NCI-H2029 (cell line): ENCODE measurements at places on chromosomes 5 and 9.
A peak's percentile ranks its signal among the peaks of the same experiment; 100 is the strongest.

DNA sequence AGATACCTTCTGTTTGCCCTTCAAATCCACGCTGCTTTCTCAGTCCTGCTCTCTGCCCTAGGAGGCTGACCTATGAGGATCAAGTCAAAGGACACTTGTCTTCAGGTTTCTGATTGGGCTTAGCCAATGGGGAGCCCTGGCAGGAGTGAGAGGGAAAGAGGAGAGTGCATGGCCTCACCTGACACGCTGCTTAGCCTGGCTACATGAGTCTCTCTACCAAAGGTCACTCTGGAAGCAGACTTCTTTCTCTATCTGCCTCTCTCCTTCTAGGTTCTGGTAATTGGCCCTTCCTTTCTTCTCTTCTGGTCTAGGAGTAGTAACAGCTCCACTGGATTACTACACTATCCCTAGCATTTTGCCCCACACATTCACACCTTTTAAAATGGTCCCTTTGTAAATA lies 13.1 kb downstream of the ARSB start:
- no peak for DNase-seq

DNA sequence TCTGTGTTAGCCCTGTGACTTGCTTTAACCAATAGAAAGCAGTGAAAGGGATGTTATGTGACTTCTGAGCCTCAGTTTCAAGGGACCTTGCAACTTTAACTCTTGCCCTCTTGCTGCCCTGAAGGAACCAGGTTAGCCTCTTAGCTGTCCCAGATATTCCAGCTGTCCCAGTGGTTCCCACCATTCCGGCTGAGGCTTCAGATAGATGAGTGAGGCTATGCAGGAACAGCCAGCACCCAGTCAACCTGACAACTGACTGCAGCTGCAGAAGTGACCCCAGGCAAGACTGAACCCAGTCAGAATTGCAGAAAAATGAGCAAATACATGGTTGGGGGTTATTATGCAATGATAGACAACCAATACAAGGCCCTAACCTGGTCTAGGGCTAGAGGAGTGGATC lies 10.4 kb upstream of the CDC23 start:
- no peak for DNase-seq

DNA sequence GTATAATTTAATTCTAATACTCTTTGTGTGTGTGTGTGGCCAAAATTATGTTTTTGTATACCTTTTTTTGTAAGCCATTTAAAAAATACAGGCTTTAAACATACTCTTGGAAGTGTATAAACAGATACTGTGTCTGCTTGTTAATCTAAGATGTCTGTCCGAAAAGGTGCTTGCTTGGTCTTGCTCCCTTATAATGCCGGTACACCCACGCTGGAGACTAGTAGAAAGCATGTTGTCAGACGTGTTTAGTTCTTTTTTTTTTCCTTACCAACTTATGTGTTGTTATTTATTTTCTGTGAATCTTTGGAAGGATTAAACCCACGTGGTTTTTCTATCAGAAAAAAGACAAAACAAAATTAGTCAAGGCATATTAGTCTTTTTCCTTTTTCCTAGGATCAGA lies 9.5 kb downstream of the GAPVD1 start:
- DNase-seq, result no peak

DNA sequence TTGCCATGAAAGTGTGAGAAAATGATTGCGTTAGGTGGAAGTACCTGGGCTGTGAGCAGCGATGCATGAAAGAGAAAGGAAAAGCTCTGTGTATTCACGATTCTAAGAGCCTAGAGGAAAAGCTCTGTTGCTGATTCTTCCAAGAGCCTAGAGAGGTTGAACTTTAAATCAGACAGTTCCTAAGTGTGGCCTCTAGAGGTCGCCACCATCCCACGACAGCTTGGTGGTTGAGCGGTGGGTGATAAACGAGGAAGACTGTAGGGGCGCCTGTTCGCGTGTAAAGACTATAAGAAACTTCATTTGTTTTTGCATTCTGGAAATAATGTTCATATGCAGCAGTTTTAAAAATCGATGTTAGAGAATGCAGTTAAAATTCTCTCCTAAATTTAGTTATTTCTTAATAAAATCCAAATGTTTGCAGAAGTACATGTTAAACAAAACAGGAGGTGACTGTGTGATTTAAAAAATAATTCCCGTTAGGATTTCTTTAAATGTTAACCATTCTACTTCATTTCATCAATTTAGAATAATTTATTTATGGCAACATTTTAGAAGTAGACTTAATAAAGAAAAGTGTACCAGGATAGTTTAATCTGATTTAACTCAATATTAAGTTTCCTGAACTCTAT lies 107.7 kb downstream of the TENT4A start:
- DNase-seq, result peak; percentile 43

- no peak for DNase-seq
Observed at GRCh38 chr9:97889941-97890887, 32.1 kb downstream of the TRMO start.

GRCh38 chr9:105198865-105199264 lies 45.6 kb upstream of the SLC44A1 start:
- no peak for DNase-seq

DNA sequence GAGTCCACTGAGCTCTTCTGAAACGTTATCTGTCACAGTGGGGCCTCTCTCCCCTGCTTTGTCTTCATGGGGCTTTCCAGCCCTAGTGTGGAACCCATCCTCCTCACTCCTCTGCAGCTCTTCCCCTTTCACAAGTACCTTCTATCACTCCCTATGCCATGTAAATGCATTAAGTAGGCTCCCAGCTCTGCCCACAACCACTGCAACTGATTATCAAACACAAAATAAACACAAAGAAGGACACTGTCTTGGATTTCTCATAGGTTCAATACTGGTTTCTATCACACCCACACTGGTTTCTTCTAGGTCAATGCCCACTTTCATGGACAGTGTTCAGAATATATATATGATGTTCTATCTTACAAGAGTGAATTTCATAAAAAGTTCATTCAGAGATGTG lies 139.4 kb downstream of the GNAQ start:
- no peak for DNase-seq

- DNase-seq, result no peak
Observed at GRCh38 chr5:93058309-93058708, 522.7 kb downstream of the NR2F1-AS1 start.

GRCh38 chr5:13860146-13860545 lies 84.3 kb downstream of the DNAH5 start:
- DNase-seq, result no peak

DNA sequence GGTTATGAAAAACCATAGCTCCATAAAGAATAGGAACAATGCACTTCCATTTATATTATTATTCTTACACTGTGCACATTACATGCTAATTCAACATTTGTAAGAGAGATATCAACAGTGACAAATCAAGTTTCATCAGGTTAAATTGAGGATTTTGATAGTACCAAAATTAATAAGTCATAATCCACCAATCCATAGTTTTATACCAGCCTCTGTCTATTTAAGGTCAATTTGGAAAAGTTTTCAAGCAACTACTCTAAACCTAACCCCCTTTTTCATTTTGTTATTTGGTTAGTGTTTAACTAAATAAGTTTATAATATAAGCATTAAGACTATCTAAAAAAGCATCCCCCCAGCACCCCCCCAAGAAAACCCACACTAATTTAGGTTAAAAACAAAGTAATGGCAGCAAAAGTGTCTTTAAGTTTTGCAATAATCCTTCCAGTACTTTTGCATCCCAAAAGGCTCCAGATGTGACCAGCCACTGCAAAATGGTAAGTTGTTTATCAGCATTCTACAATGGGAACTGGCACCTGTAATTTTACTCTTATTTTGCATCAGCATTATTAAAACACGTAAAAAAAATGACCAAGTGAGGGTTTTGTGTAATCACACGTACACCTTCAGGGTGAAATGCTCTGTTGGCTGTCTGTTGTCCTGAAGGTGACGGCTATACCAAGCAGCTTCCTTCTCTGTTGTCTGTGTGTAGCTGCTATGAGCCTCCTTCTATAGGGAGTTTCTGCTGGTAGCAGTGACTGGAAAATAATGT lies 36.8 kb upstream of the SSBP2 start:
- DNase-seq, result no peak

GRCh38 chr5:105371169-105371568 lies 1808.6 kb upstream of the NUDT12 start:
- DNase-seq, result no peak
